Activated CD4-positive, alpha-beta memory T cell treated with anti-CD3 and anti-CD28 coated beads for 36 hours (primary cell): ENCODE measurements at places on chromosomes 11 and 22.
A peak's percentile ranks its signal among the peaks of the same experiment; 100 is the strongest.

GRCh38 chr11:17012712-17013547 is 1.3 kb downstream of the PLEKHA7 start:
- DNase-seq: no peak

- no peak for DNase-seq
Observed at GRCh38 chr11:117413616-117414015, 86.0 kb downstream of the CEP164 start.

- DNase-seq: no peak
Observed at GRCh38 chr22:47048123-47049077, 285.9 kb downstream of the TBC1D22A start.

DNA sequence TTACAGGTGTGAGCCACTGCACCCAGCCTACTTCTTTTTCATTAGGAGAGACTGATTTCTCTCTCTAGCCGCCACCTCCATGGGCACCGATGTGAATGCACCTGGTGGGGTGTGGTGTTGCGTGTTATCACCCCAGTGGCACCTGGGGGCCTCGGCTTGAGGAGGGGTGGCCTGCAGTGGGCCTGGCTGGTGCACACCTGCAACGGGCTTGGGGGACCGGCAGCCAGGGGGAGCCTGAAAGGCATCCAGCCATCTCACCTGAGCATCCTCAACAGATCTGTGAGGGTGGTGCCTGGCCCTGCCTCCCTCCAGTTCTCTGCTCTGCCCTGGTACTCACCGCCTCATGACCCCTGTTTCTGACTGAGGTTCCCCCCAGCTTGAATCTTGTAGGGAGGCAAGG is 108.9 kb downstream of the ARHGAP8 start:
- no peak for DNase-seq

GRCh38 chr11:47185305-47186075 is 744 bp downstream of the PACSIN3 start:
- no peak for DNase-seq

DNA sequence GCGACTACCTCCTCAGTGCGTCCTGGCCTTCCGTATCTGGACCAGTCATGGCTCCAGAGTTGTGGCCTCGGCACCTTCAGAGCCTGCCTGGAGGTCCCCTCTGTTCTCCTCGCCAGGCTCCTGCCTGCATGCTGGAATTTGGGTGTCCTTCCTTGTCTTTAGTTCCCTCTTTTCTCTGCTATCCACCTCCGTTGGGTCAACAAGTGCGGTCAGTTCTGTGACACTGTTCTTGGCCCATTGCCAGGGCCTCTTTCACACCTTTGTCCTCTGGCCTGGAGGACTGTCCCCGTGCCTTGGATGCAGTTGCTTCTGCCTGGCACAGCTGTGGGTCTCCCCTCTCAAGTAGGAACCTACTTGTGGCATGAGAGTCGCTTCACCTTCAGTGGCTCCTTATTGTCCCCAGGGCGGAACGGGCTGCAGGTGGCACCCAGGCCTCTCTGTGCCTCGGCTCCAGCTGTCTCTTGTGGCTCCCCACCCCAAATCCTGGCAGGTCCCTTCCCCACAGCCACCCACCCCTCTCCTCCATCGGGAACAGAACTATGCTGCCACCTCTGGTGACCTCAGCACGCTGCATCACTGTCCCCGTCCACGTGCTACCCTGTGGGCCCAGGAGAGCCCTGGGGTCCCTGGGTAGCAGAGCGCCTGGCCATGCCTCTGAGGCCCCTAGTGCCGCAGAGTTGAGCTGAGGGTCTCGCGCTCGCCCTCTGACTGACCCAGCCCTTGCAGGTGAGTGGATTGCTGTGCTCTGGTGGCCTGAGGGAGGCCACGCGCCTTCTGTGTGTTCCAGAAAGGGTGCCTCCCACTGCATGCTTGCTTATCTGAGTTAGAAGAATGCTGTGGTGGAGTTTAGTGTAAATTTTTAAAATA is 4.7 kb downstream of the DGCR8 start:
- peak; percentile 40 for DNase-seq

DNA sequence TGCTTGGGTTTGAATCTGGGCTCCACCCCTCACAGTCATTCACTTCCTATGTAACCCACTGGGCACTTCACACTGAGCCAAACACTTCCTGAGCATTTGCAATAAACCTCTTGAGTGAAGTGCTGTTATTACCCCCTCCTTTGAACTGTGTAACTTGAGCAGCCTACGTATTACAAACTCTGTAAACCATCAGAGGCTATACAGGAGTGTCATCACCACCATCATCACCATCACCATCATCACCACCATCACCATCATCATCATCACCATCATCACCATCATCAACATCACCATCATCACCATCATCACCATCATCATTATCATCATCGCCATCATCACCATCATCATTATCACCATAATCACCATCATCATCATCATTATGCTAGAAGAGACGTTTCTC is 18.4 kb downstream of the RTL6 start:
- no peak for DNase-seq

DNA sequence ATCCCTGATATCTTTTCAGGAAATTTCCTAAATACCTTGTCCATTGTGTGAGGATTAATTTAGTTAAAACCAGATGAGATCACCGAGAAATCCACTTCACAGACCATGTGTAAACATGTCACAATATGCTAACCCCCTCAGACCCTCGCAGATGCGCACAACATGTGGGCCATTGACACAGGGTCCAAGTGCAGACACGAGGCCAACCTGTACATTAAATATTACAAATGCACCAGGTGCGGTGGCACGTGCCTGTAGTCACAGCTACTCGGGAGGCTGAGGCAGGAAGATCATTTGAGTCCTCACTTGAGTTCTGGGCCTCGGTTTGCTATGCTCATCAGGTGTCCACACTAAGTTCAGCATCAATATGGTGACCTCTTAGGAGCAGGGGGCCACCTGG is 9.9 kb upstream of the TMPRSS4 start:
- DNase-seq: no peak

GRCh38 chr11:68436985-68437926 is 23.3 kb upstream of the PPP6R3 start:
- DNase-seq: no peak

DNA sequence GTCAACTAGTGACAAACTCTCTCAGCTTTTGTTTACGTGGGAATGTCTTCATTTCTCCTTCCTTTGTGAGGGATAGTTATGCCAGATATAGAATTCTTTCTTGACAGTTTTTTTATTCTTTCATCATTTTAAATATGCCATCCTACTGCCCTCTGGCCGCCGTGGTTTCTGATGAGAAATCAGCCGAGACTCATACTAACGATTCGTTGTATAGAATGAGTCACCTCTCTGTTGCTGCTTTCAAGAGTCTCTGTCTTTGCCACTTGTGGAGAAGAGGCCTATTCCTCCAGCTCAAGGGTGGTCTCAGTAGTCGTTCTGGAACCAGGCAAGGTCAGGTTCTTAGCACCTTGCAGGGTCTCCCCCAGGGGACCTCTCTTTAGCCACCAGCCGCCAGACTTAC is 8.0 kb downstream of the MYO7A start:
- peak; percentile 45 for DNase-seq

DNA sequence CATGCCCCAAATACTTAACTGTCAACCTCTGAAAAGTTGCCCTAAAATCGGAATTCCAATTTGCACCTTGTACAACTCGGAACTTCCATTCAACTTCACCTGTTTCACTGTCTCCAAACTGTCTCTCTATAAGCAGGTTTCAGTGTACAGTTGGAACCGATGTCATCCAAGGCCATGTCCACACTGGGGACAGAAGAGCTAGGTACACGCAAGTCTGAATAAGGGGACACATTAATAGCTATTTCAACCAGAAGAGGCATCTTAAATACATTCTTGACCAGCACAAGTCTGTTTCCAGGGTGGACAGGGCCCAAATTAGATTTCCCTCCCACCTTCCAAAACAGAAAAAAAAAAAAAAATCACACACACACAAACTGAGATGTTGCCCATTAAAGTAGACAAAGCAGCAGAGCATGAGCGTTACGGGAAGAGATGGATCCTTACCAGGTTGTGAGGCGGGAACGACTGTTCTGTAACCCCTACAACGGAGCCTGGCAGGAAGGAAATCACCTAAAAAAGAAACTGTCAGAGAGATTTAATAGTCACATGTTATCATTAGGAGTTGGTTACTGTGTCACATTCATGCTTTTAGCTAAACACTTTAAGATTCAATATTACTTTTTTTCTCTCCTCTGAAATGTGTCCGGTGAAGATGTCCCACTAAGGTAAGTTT is 1.7 kb downstream of the CREBZF start:
- peak; percentile 24 for DNase-seq

- no peak for DNase-seq
Observed at GRCh38 chr11:28654191-28654590, 546.0 kb downstream of the METTL15 start.

- no peak for DNase-seq
Observed at GRCh38 chr11:47705721-47706120, 9.4 kb downstream of the AGBL2 start.

GRCh38 chr11:77188633-77189491 is 60.8 kb downstream of the MYO7A start:
- DNase-seq: no peak

- DNase-seq: peak; percentile 23
Observed at GRCh38 chr11:46930089-46930488, 6.5 kb upstream of the CSTPP1 start.

- peak; percentile 92 for DNase-seq
Observed at GRCh38 chr11:64230171-64230984, at the start of gene DNAJC4. Gene DNAJC4, plus strand, starts transcription at chr11:64230548. Its CDS starts 307 bp downstream, at chr11:64230855.

- no peak for DNase-seq
Observed at GRCh38 chr11:96580476-96581040, 190.7 kb downstream of the JRKL start.

DNA sequence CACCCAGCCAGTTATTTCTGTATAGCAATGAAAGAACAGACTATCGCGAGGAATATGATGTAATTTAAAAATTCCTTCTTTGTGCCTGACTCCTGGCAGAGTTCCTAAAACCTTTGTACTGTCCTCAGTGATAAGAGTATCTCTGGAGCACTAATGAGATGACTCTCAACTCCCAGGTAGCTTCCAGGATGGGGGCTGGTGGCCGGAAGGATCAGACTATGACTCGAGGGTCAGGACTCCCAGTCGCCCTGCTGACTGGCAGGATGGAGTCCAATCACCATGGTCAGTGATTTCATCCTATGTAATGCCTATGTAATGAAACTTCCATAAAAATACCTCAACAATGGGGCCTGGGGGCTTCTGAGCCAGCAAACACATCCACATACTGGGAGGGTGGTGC is 135.1 kb downstream of the SHANK2 start:
- no peak for DNase-seq

DNA sequence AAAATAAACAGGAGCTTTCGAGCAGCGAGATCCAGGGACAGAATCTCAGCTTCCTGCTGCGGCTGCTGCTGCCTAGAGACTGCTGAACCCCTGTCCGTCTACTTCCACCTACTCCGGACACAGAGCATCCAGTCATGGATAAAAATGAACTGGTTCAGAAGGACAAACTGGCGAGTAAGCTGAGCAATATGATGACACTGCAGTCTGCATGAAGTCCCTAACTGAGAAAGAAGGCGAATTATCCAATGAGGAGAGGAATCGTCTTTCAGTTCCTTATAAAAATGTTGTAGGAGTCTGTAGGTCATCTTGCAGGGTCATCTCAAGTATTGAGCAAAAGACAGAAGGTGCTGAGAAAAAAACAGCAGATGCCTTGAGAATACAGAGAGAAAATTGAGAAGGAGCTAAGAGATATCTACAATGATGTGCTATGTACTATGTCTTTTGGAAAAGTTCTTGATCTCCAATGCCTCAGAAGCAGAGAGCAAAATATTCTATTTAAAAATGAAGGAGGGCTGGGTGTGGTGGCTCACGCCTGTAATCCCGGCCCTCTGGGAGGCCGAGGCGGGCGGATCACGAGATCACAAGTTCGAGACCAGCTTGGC is 11.1 kb upstream of the MS4A2 start:
- DNase-seq: no peak
